Activated naive CD4-positive, alpha-beta T cell treated with anti-CD3 and anti-CD28 coated beads, Interleukin-2, amount 50 U/mL, for 72 hours (primary cell): ENCODE measurements at places on chromosomes 12 and 14.

- DNase-seq, result peak; percentile 59
Measured at GRCh38 chr12:94149119-94149780, 873 bp downstream of the PLXNC1 start.

GRCh38 chr12:14505626-14506596 is 61.8 kb downstream of the PLBD1 start:
- DNase-seq, result no peak

DNA sequence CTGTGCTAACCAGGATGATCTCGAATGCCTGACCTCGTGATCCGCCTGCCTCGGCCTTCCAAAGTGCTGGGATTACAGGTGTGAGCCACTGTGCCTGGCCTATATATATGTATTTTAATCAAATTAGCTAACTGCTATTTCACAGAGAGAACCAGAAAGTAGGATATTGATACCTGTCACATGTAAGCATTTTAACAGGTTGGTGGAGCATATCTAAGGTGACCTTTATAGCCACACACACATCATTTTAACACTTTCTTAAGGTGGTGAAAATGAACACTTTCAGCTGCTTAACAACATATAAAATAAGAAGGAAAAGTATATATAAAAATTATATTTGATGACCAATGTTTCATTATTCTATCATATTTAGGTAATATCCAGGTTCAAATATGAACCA is 57.0 kb upstream of the ATF7IP start:
- DNase-seq, result no peak

GRCh38 chr14:104515811-104516780 is 63.5 kb upstream of the C14orf180 start:
- no peak for DNase-seq

DNA sequence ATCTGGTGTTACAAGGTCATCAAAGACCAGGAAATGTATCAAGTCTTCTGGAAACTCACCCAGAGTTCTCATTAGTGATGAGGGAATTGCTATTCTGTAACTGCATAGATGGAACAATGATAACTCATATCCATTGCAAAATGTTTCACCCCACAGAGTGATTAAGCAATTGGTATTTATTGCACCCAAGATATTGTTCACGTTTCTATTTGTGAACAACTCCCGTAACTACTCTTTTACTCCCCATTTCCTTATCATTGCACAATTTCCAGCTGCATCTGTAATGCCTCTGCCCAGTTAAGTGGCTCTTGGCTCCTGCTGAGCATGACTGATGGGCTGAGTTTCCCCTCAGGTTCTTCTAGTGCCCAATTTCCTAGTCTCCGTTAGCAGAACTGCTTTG is 108.7 kb upstream of the PRICKLE1 start:
- DNase-seq, result no peak

DNA sequence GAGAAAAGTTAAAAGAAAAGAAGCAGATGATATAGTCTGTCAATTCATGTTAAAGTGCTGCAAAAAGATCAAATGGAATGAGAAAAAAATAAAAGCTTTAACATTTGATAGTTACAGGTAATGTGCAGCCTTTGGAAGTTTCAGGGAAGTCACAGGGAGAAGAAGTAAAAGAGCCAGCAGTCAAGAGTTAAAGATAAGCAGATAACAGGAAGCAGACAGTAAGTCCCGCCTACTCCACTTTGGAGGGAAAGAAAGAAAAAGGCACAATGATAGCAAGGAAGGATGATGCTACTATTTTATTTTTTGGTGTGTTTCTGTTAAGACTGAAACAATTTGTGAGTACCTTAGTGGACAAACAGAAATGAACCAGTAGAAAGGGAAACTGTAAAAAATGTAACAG is 111.1 kb upstream of the KRR1 start:
- DNase-seq, result no peak

DNA sequence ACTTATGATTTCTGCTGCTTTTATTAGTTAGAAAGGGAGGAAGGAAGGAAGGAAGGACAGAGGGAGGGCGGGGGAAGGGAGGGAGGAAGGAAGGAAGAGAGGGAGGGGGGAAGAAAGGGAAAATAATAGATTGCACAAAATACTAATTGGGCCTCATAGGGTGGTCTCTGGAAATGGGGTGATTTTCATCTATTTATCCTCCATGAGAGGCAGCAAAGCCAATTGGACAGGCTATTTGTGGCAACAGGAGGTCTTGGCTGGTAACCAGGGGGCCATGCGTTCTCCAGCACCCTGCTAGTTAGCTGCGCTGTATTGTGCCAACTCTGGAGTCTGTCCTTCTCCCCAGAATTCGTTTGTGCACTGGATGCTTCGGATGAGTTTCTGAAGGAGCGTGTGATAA is 24.1 kb upstream of the PAPOLA start:
- DNase-seq, result no peak

GRCh38 chr12:107670999-107671643 is 14.5 kb upstream of the PWP1 start:
- peak; percentile 52 for DNase-seq

GRCh38 chr14:95515080-95515489 is 1.4 kb downstream of the SYNE3 start:
- no peak for DNase-seq
